ENCODE measurements at places on chromosomes 5 and 9.

- no peak for DNase-seq
Measured at GRCh38 chr9:126149661-126150060, 177.0 kb upstream of the MVB12B start.

DNA sequence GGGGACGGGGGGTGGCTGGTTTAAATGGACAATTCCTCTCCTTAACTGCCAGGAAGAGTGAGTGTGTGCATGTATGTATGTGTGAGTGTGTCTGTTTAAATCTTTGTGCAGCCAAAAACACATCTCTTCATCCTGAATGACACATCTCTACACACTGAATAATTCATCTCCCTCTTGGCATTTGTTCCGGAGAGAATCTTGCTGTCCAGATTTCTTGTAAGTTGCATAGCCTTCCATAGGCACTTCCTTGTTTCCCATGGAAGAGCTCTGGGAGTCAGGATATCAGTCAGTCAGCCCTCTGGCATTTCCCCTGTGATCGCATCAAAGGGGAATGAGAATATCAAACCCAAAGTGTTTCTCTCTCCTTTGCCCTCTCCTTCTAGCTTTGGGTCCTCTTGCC, 74.7 kb downstream of the WWC1 start:
- DNase-seq = no peak

- DNase-seq = no peak
Measured at GRCh38 chr9:129665389-129665775, at the start of gene PRRX2. Gene PRRX2, plus strand, starts transcription at chr9:129665647. Its CDS starts 221 bp downstream, at chr9:129665868.

GRCh38 chr5:132103332-132103951, 29.9 kb downstream of the CSF2 start:
- DNase-seq = peak; percentile 67

DNA sequence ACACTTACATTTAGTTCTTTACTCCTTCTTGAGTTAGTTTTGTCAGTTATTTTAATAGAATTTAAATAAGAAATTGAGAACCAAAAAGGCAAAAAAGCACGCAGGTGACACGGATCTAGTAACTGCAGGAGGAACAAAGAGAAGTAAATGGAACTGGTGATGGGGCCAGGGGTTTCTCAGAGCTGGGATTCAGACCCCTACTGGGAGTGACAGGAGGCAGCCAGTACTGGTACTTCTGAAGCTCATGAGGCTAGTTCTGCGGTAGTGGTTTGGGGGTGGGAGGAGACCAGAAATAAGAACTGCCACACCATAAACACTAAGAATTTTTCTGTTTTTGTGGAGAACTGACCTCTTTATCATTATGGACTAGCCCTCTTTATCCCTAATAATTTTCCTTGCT, 48.2 kb downstream of the OXCT1 start:
- DNase-seq = no peak

DNA sequence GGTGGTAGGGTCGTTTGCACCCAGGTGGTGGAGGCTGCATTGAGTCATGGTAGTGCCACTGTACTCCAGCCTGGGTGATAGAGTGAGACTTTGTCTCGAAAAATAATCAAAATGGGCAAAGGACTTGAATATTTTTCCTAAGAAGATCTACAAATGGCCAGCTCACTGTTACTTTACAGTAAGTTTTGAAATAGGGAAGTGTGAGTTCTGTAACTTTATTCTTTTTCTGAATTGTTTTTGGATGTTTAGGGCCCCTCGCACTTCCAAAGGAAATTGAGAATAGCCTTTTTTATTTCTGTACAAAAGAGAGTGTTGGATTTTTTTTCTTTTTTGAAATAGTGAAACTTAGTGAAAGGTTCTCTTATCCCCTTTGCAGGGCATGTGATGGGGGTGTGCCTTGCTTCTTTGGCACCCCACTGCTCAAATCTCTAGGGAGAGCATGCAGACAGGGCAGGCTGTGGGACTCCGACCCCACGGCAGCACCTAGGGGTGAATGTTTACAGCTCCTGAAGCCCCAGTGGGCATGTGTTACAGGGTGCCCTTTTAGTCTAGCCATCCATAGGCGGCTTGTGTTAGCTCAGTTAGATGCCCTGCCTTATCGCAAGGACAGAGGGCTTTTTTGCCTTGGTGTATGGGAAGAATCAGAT, 33.3 kb downstream of the GPBP1 start:
- no peak for DNase-seq

DNA sequence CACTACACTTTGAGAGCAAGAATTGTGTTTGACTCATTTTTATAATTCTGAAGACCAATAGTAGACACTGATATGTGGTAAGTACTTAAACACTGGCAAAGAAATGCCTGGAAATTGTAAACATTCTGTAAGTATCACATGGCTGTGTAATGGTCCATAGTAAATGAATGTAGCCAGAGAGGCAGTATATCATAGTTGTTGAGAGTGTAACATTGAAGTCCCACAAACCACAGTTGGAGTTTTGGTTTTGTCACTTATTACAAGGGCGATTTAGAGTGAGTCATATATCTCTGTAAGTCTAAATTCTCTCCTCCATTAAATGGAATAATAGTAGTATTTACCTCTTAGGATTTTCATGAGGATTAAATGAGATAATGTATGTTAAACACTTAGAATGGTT, 181.1 kb upstream of the MEF2C start:
- DNase-seq = no peak

GRCh38 chr5:51582871-51583394, 199.7 kb downstream of the ISL1 start:
- no peak for DNase-seq

- DNase-seq = no peak
Measured at GRCh38 chr5:89080467-89081116, 197.6 kb upstream of the MEF2C start.

- DNase-seq = no peak
Measured at GRCh38 chr9:18235181-18235908, 238.6 kb upstream of the ADAMTSL1 start.

DNA sequence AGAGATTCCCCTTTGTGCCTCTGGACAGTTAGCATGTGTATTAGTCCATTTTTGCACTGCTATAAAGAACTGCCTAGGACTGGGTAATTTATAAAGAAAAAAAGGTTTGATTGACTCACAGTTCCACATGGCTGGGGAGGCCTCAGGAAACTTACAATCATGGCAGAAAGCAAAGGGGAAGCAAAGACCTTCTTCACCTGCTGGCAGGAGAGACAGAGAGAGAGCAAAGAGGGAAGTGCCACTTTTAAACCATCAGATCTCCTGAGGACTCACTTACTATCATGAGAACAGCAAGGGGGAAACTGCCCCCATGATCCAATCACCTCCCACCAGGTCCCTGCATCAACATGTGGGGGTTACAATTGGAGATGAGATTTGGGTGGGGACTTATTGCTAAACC, 6.0 kb downstream of the CFAP90 start:
- DNase-seq = no peak

- no peak for DNase-seq
Measured at GRCh38 chr9:78150312-78150982, 85.4 kb upstream of the CEP78 start.

- no peak for DNase-seq
Measured at GRCh38 chr5:154465169-154465568, 12.9 kb downstream of the HAND1 start.

DNA sequence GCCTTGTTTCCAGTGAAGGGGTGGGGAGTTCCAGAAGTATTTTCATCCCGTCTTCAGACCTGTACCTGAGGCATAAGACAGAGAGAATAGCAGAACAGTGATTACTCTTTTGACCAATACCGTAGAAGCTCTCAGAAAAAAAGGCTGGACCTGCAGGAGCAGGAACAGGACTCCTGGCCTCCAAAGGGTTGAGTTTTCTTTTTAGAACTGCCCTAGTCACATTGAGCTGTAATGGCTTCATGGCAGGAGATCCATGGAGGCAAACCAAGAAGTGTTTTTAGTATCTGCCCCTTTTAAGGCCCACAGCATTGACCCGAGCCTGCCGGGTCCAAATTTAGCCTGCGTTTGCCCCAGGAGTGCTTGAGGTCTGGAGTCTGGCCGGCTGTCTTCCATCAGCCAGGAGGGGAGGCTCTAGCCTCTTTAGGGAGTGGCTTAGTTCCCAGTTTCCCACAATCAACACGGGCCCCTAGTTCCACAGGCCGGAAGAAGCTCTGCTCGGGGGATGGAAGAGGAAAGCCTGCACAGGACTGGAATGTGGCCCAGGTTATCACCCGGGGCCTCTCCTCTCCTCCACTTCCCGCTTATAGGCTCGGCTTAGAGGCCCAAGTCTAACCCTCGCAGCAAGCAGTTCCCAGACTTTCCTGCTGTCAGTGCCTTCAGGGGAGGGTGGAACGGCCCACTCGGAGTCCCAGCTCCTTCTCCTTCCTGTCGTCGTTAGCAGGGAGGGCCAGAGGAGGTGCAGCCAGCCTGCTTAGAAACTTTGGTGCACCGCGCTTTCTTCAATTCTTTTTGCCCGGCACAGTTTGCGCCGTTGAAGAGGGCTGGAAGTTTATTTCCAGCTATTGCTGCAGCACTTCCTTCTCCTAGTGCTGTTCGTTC, 80.7 kb downstream of the C9orf152 start:
- DNase-seq = no peak

- no peak for DNase-seq
Measured at GRCh38 chr5:50550993-50551392, 109.9 kb upstream of the EMB start.

- DNase-seq = no peak
Measured at GRCh38 chr9:126700296-126700695, 86.6 kb downstream of the LMX1B start.

DNA sequence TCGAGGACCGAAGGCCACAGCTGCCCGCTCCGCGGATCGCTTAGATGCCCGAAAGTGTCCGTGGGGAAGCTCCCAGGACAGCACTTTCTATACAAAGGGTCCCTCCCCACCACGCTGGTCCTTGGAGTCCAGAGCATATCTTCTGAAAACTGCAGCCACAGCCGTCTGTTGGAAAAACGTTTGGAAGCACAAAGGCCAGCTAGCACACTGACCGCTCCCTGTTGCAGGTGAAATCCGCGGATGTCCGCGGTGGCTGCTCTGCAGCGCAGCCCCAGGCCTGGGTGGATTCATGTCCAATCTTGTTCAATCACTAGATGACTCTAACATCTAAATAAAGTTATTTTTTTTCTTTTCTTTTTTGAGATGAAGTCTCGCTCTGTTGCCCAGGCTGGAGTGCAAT, 32.8 kb upstream of the FANCC start:
- DNase-seq = no peak

DNA sequence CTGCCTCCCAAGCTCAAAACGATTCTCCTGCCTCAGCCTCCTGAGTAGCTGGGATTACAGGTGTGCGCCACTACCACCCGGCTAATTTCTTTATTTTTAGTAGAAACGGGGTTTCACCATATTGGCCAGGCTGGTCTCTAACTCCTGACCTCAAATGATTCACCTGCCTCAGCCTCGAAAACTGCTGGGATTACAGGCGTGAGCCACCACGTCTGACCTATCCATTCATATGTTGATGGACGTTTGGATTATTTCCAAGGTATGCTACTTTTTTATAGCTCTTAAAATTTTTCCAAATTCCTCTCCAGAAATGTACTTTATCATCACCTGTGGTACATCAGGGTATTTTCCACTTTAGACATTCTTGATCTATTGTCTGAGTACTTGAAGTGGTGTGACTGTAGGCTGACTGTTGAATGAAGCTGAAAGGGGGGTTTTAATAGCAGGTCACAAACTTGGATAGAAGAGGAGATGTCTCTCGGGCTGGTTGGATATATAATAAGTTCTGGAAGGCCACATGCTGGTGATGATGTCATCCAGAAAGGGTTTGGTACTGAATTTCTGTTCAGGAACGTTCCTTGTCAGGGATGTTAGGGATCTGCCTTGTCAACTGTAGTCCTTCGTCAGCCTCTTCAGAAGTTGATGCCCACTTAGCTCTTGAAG, 7.4 kb downstream of the CTNNA1 start:
- DNase-seq = no peak

DNA sequence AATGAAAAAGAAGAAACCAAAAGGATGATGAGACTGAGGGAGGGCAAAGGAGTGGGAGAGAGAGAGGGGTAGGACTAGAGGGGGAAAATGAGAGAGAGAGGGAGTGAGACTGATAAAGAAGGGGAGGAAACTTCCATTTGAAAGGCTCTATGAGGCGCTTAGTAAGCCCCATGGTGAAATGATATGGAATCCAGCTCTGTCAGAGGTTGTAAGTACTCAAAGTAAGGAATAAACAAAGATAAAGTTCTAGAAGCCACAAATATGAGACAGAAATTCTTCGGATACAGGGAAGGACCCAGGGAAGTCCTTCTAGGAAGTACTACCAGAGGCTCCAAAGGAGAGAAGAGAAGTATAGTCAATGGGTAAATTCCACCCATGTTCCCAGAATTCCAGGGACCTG, 21.7 kb upstream of the VLDLR start:
- no peak for DNase-seq

- DNase-seq = no peak
Measured at GRCh38 chr5:139636975-139637408, 11.2 kb upstream of the CXXC5 start.

DNA sequence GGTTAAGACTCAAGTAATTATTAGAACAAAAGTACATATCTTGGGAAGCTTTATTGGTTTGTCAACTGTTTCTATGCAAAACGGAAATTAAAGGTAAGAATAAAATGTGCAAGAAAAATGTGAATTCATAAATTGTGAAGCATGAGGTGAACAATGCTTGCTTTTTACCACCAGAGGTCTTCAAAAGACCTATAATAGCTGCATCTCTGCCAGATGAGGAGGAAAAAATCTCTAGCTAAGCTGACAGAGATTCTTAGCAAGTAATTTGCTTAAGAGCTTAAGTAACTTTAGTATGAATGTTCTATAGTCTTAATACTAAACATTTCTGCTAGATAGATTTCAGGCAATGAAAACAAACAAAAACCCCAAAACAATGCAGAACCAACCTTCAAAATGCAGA, 54.1 kb downstream of the MRPS30 start:
- no peak for DNase-seq

GRCh38 chr5:13866792-13867191, 77.7 kb downstream of the DNAH5 start:
- no peak for DNase-seq

DNA sequence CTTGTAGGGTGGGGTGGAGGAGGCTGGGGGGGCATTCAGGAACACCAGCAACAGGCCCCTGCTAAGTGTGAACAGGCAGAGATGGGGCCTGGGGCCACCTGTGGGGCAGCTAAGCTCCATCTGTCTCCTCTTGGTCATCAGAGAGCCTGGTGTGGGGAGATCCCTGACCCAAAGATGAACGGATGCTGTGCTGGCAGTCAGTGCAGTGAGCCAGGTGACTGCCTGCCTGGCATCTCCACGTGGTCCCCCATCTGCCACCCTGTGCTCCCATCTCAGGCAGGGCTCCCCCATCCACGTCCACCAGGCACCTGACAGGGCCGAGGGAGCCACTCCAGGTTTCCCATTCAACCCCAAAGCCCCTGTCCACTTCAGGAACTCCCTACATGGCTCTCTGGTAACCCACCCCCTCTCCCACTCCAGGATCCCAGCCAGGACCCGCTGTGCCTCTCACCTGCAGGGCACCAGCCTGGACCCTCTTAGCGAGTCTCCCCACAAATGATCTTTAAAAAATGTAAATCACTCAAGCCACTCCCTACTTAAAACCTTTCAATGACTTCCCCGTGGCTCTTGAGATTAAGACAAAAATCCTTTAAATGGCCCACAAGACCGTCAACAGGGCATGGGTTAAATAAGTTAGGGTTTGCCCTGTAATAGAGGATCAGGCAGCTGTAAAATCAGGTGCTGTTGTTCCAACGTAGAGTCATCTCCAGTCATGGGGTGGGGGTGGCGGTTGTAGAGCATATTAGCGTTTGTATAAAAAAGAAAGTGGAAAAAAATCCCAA, 60.8 kb downstream of the LMX1B start:
- DNase-seq = no peak
